ENCODE measurements at places on chromosomes 12 and 14. TPM values are rescaled to one million over a fixed set of nuclear protein-coding genes. Genes with fewer than 3 reads are reported as not detected.

The FGF6 gene
- not detected for polyA plus RNA-seq

The IFT43 gene
- polyA plus RNA-seq: 18.9 TPM

The CLEC2A gene
- polyA plus RNA-seq: not detected

The ALDH1L2 gene
- 9.9 TPM for polyA plus RNA-seq

The CCDC60 gene
- polyA plus RNA-seq: not detected

The ATG2B gene
- 3.0 TPM for polyA plus RNA-seq

The HOXC4 gene
- polyA plus RNA-seq: 1.5 TPM

The CACNB3 gene
- polyA plus RNA-seq: 2.1 TPM

The SALL2 gene
- polyA plus RNA-seq: 1.7 TPM

All from GM12878 (cell line).